ENCODE measurements at places on chromosomes 7 and 10. TPM values are rescaled to one million over a fixed set of nuclear protein-coding genes. Genes with fewer than 3 reads are reported as not detected.

Gene ADAM12
- 168 TPM for total RNA-seq

Gene AMPH
- 22.6 TPM for total RNA-seq

Gene DOCK1
- total RNA-seq, result 82.8 TPM

Gene PIP
- not detected for total RNA-seq
